ENCODE measurements at places on chromosomes 2 and 18.

GRCh38 chr2:74821177-74822126, 12.5 kb upstream of the HK2 start:
- no peak for DNase-seq

- DNase-seq = no peak
These were observed 81.8 kb upstream of the SERTAD2 start for GRCh38 chr2:64735504-64735903.

DNA sequence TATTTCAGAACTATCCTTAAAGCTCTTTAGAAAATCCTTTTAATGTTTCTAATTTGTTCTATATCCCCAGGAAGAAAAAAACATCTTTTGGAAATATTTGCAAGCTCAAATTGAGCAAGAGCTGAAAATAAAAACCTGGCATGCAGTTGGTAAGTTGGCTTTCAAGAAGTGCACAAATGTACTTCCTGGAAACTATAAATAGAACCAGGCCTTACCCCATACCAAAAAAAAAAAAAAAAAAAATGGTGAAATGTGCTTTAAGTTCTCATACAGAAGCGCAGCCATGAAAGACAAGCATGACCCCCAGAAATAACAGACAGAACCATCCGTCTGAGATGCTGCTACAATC, 178.5 kb downstream of the HDAC4 start:
- no peak for DNase-seq

GRCh38 chr2:119574108-119574815, 30.0 kb downstream of the CFAP221 start:
- DNase-seq = no peak

- DNase-seq = no peak
These were observed 484.2 kb upstream of the NRP2 start for GRCh38 chr2:205198140-205198525.

- no peak for DNase-seq
These were observed 101.4 kb downstream of the COLEC12 start for GRCh38 chr18:398935-399630.

DNA sequence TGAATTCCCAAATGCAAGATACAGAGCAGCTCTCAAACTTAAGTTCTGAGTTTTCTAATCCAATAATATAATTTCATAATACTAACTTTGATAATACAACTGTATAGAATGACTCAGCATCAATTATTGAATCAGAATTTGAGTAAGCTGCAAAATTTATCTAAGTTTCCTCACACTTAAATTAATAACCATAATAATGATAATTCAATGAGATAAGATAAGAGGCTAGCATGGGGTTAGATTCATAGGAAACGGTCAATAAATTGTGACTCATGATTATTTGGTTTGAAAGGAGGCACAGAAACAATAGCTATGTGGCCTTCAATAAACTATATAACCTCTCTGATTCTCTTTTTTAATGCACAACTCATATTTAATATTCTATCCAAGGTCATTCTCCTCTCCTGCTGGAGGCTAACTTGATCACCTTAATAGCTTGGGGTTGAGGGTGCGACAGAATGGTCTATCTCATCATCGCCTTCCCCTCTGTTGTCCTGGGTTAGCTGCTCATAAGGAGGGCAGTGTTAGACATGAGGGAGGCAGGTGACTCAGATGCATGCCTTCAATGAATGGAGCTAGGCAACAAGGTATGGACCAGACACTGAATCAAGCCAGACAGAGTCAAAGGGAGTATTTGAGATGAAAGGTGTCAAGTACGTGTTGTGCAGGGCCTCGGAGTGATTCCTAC, 36.2 kb upstream of the BMP10 start:
- no peak for DNase-seq

DNA sequence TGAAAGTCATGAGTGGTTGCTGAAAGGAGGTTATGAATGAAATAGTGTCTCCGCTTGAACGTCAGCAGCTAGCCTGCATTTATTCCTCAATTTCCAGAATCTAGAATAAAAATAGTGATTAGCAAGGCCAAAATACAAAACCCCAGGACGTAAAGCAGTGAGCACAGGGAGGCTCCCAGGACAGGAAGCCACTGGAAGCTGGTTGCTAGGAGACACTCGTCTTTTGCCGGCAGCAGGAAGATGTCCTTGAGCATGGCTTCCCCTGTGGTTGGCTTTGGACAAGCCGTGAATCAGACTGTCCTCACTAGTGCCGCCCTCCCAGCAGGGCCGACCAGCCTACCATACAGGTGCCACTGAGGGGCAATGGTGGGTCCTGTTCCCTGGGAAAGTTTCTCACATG, 374.4 kb downstream of the MTX2 start:
- no peak for DNase-seq

DNA sequence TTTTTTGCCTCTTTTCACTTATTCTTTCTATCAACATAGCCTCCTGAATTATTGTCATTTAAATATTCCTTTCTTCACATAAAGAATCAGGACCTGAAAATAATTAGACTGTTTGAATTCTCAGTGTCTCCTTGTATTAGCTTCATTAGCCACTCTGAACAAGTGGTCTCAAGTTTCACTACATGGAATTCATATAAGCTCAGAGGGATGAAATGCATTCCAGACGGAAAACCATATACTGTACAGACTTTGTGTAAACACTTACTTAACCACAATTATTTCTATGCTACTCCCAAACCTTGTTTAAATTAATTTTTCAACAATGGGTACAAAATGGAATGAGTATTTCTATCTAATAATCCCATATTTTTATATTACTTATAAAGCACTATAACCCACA, 53.4 kb downstream of the CHN1 start:
- no peak for DNase-seq

- no peak for DNase-seq
These were observed 10.4 kb downstream of the FOXI3 start for GRCh38 chr2:88442061-88442460.
